Adrenal gland (tissue), 19 donors: ENCODE measurements at places on chromosomes 7 and 10. TPM values are rescaled to one million over a fixed set of nuclear protein-coding genes. Genes with fewer than 3 reads are reported as not detected.

GRCh38 chr10:79387974-79388850 lies 40.9 kb downstream of the PPIF start:
- H3K4me1 ChIP-seq: no peaks in the 10 kb centered on the region
- no peaks in the 10 kb centered on the region for H3K27me3 ChIP-seq
- no peaks in the 10 kb centered on the region for H3K36me3 ChIP-seq
- H3K27ac ChIP-seq: no peak overlapping the region

- no peak overlapping the region for H3K27ac ChIP-seq
- H3K4me3 ChIP-seq: no peak overlapping the region
- no peaks in the 10 kb centered on the region for H3K27me3 ChIP-seq
- no peak for DNase-seq
- H3K4me1 ChIP-seq: no peaks in the 10 kb centered on the region
Observed at GRCh38 chr10:123726836-123727235, 60.7 kb downstream of the GPR26 start.

DNA sequence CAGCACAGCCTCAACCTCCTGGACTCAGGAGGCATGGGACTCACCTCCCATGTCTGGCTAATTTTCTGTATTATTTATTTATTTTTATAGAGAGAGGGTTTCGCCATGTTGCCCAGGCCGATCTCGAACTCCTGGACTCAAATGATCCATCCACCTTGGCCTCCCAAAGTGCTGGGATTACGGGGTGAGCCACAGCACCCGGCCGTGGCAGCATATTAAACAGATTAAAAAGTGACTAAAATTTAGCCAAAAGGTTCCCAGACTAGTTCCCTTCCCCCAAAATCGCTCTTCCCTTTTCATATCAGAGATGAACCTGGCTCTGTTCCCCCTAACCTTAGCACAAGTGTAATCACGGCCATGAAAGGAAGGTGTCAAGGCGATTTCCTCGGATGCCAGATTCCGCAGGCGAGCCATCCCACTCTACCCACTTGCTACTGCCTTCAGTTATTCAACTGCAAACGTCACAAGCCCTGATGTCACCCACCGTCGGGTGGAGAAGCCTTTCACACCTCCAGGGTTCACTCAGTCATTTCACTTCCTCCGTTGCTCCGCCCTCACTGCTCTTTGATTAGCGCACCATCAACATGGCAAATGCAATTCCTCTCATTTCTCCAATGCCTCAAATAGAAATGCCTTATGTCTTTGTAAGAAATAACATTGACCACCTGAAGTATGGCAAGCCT lies 104.7 kb upstream of the RHEB start:
- no peaks in the 10 kb centered on the region for H3K4me1 ChIP-seq
- no peak for DNase-seq
- no peak overlapping the region for H3K27ac ChIP-seq
- H3K4me3 ChIP-seq: no peak overlapping the region
- H3K36me3 ChIP-seq: no peaks in the 10 kb centered on the region

DNA sequence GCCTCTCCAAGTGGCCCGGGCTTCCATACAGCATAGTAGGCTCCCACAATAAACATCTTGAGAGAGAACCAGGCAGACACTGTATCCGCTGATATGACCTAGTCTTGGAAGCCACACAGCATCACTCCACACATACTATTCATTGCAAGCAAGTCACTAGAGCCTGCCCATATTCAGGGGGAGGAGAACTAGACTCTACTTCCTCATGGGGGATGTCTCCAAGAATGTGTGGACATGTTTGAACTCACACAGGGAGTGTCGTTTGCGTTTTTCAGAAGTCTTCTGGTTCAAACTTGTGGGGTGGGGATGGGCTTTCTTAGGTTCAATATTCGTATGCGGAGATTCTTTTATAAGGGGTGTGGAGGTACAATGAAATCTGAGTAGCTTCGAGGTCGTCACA lies 232.6 kb upstream of the HABP2 start:
- H3K27ac ChIP-seq: no peak overlapping the region
- H3K27me3 ChIP-seq: no peaks in the 10 kb centered on the region
- H3K36me3 ChIP-seq: no peaks in the 10 kb centered on the region

- no peaks in the 10 kb centered on the region for H3K27me3 ChIP-seq
- no peaks in the 10 kb centered on the region for H3K4me1 ChIP-seq
- H3K36me3 ChIP-seq: no peaks in the 10 kb centered on the region
- no peak overlapping the region for H3K4me3 ChIP-seq
- H3K27ac ChIP-seq: no peak overlapping the region
Observed at GRCh38 chr7:70583965-70584883, 547.7 kb upstream of the GALNT17 start.

DNA sequence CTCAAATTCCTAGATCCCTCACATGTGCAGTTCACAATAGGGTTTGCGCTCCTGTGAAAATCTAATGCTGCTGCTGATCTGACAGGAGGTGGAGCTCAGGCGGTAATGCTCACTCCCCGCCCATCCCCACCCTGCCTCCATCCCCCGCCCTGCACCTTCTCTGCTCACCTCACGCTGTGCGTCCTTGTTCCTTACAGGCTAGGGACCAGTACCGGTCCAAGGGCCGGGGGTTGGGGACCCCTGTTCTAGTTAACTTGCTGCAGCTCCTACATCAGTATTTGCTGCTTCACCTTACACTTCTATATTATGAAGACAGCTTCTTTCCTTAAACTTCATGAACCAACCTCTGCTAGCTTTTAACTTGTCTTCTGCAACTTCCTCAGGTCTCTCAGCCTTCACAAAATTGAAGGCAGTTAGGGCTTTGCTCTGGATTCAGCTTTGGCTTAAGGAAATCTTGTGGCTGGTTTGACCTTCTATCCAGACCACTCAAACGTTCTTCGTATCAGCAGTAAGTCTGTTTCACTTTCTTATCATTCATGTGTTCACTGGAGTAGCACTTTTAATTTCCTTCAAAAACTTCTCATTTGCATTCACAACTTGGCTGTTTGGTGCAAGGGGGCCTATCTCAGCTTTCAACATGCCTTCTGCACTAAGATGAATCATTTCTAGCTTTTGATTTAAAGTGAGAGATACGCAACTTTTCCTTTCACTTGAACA lies 1.7 kb upstream of the TNKS2 start:
- H3K27me3 ChIP-seq: no peaks in the 10 kb centered on the region
- peak overlapping the region; percentile 33 for H3K27ac ChIP-seq
- peak; percentile 33 for DNase-seq
- peak overlapping the region; percentile 87 for H3K4me3 ChIP-seq
- peaks cover 11% of the 10 kb centered on the region for H3K4me1 ChIP-seq

DNA sequence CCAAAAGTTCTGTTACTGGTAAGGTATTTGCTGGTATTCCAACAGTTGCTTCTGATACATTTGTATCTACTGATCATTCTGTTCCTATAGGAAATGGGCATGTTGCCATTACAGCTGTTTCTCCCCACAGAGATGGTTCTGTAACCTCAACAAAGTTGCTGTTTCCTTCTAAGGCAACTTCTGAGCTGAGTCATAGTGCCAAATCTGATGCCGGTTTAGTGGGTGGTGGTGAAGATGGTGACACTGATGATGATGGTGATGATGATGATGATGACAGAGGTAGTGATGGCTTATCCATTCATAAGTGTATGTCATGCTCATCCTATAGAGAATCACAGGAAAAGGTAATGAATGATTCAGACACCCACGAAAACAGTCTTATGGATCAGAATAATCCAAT lies 131.0 kb downstream of the AASS start:
- no peaks in the 10 kb centered on the region for H3K36me3 ChIP-seq
- H3K4me1 ChIP-seq: no peaks in the 10 kb centered on the region
- no peak for DNase-seq
- no peak overlapping the region for H3K4me3 ChIP-seq
- no peaks in the 10 kb centered on the region for H3K27me3 ChIP-seq

DNA sequence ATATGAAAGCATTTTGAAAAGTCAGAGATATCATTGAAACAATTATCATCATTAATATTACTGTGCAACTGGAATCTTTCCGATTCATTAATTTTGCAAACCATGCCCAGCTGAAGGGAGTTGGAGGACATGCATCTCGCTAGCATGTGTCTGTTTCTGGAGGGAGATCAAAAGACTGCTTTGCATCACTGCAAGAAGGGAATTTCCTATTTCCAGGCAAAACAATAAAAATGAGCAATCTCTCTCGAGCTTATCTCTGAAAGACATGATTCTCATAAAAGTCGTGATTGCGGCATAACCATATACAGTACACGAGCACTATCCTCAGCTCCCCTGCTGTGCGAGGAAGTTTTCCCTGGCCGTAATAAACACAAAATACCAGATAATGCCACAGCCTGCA lies 607.6 kb upstream of the DPP6 start:
- H3K27me3 ChIP-seq: no peaks in the 10 kb centered on the region
- no peak overlapping the region for H3K27ac ChIP-seq

DNA sequence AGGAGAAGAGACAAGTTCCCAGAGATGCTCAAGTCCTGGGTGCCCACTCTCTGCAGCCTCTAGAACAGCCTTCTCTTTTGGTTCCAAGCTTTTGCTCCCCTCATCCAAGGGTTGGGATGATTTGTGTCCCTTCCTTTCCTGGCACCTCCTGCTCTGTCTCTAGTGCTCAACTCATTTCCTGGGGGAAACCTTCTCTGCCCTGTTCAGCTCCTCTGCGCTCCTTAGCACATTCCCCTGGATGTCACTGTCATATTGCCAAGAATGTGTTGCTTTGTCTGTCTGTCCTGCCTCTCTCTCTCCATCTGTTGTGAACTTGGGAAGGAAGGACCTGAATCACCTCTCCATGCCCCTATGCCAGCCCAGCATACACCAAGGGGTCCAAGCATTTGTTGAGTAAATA lies 5.1 kb upstream of the LBX1 start:
- H3K27ac ChIP-seq: no peak overlapping the region
- H3K27me3 ChIP-seq: peaks cover 100% of the 10 kb centered on the region
- H3K36me3 ChIP-seq: no peaks in the 10 kb centered on the region
- peaks cover 6% of the 10 kb centered on the region for H3K4me1 ChIP-seq
- H3K4me3 ChIP-seq: no peak overlapping the region

DNA sequence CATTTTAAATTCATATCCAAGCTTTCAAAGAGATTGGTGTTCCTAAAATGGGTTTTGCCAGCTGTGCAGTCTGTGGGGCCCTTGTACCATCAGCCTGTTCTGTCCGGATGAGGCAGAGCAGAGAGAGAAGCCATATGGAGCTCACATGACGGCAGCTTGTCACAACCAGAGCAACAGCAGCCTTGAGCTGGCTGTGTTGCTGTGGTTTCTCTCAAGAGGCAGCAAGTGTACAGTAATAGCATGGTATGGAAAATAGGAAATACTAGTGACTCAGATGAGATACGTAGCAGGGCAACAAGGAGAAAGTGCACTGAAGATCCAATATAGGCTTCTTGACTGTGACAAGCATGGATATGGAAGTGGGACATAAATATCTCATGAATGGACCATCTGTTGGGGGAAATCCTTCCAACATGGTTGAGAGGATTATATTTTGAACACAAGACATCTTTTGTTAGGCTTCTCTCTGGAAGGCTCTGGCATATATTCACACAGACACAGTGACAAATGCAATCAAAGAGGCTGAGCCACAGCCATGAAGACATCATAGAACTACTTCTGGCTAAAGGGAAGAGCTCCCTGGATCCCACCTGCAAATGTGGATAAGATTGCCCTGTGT lies 251.0 kb upstream of the TAC1 start:
- H3K4me1 ChIP-seq: no peaks in the 10 kb centered on the region
- H3K27me3 ChIP-seq: no peaks in the 10 kb centered on the region
- no peak overlapping the region for H3K27ac ChIP-seq
- H3K4me3 ChIP-seq: no peak overlapping the region
- H3K36me3 ChIP-seq: no peaks in the 10 kb centered on the region
- no peak for DNase-seq

DNA sequence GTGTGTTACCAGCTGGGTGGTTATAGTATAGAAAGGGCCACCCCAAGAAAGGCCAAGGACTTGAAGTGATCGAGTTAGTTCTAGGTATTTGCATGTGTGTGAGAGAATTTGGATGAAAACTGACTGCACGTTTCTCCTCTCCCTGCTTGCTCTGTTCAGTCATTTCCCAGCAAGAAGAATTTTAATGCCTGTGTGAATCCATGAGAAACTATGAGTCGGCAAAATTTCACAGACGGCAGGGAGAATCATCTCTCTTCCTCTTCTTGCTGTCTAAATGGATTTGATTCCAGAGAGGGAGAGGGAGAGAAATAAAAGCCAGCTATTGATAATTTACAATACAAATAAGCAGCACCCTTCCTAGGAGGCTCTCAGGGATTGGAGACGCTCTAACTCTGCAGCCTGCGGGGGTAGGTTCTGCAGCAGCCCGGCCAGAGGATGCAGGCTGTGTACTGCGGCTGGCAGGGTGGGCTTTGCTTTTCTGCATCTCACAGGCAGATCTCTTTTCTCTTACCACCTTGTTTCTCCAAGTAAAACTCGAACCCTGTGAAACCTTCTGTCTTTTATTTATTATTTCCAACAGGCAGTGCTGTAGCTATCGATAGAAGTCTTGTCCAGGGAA lies 183.6 kb downstream of the TCF7L2 start:
- H3K36me3 ChIP-seq: no peaks in the 10 kb centered on the region
- H3K27ac ChIP-seq: no peak overlapping the region
- no peak overlapping the region for H3K4me3 ChIP-seq
- no peaks in the 10 kb centered on the region for H3K27me3 ChIP-seq
- no peak for DNase-seq
- H3K4me1 ChIP-seq: peaks cover 8% of the 10 kb centered on the region

DNA sequence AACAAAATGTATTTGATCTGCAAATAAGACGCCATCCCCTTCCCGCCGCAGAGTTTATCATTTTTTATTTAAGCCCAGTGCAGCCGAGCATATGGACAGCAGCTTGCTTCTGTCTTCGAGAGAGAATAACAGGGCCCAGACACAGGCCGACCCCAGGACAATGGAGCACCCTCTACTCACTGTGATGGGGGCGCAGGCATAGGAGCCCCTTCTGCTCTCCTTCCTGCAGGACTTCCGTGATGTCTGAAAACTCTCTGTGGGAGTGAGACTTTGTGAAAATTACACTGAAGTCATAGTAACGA lies 134.8 kb downstream of the OAT start:
- H3K4me1 ChIP-seq: no peaks in the 10 kb centered on the region
- H3K27ac ChIP-seq: no peak overlapping the region
- H3K27me3 ChIP-seq: no peaks in the 10 kb centered on the region
- H3K36me3 ChIP-seq: no peaks in the 10 kb centered on the region
- no peak for DNase-seq

- no peak overlapping the region for H3K27ac ChIP-seq
- H3K36me3 ChIP-seq: no peaks in the 10 kb centered on the region
- DNase-seq: no peak
- no peaks in the 10 kb centered on the region for H3K4me1 ChIP-seq
Observed at GRCh38 chr10:63681993-63682697, 160.9 kb downstream of the REEP3 start.

The PLA2G12B gene
- not detected for total RNA-seq

The DNAJC30 gene
- total RNA-seq: 20.5 TPM

The SRI gene
- total RNA-seq: 106 TPM

The TEX36 gene
- not detected for total RNA-seq

The PRPS1L1 gene
- not detected for total RNA-seq
